Umbilical cord (tissue), 2 donors: ENCODE measurements at places on chromosomes 12 and 14.

GRCh38 chr12:91401190-91401589, 218.6 kb upstream of the DCN start:
- DNase-seq: no peak

GRCh38 chr14:52023518-52023917, 34.2 kb downstream of the RTRAF start:
- DNase-seq: peak; percentile 48

DNA sequence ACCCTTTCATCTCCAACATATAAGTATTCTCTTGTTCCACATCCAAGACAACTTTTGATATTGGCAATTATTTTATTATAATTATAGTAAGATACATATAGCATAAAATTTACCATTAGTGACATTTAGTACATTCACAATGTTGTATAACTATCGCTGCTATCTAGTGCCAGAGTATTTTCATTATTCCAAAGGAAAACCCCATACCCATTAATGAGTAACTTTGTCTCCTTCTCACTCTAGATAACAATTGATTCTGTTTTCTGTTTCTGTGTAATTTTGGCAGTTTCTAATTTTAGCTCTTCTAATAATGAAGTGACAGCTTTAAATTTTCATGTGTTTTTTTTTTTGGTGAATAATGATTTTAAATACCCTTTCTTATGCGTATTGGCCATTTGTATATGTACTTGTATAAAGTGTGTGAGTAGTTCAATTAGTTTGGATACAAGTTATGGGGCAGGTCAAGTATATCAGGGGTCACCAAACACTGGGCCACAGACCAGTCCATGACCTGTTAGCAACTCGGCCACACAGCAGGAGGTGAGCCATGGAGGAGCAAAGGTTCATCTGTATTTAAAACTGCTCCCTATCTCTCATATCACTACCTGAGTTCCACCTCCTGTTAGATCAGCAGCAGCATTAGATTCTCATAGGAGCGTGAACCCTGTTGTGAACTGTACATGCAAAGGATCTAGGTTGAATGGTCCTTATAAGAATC, 97.2 kb upstream of the SYT1 start:
- DNase-seq: no peak

DNA sequence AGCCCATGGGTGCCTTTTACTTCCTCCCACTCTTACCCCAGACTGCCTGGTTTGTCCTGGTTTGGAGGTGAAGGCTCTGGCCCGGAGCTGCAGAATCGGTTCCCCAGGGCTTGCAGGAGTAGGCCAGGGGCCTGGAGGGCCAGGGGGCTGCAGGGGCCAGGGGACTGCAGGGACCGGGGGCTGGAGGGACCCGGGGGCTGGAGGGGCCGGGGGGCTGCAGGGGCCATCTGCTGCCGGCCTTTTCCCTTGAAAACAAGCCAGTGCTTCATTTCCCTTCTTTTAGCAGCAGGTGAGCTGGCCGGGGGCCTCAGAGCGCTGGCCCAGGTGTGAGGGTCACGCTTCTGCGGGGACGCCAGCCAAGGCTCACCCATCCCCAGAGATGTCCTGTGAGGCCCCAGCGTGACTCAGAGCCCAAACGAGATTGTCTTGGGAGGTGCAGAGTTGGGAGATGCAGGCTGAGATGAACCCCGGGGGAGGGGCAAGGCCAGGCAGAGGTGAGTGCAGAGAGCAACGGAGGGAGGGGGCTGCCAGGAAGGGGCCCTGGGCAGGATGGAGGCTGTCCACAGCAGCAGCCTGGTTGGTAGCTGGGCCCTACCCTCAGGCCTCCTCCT, 154.9 kb downstream of the KIF26A start:
- no peak for DNase-seq

GRCh38 chr14:56199982-56200577, 81.9 kb downstream of the PELI2 start:
- DNase-seq: no peak

GRCh38 chr14:55697414-55697861, 117.4 kb downstream of the KTN1 start:
- DNase-seq: no peak

DNA sequence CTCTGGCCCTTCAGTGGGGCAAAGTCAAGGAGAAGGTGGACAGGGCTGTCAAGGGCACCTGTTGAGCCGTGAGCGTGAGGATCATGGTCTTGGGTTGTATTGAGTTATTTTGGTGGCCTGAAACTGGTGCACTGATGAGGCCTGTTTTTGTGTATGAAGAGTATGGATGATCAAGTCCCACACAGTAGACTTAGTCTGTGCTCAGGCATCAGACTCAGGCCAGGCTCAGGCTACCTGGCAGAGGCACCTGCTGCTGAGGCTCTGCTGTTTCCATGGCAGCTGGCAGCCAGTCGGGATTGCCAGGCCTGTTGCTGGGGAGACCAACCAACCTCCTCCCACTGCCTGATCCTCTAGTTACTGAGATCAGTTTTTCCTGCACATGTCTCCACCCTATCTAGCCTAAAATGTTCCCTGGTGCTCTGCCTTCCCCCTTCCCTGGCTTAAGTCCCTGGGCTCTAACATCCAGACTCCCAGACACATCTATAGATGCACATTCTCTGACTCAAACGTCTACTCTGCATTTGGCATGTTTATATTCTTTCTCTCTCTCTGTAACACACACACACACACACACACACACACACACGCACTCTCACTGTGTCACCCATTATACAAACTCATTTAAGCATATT, 5.1 kb downstream of the JPH4 start:
- DNase-seq: peak; percentile 75

- no peak for DNase-seq
These were observed 11.5 kb downstream of the CHGA start for GRCh38 chr14:92934196-92935085.

- DNase-seq: no peak
These were observed 39.4 kb downstream of the ZFHX2 start for GRCh38 chr14:23512156-23512555.

- DNase-seq: no peak
These were observed 55.2 kb downstream of the SLC25A21 start for GRCh38 chr14:37116933-37117849.

DNA sequence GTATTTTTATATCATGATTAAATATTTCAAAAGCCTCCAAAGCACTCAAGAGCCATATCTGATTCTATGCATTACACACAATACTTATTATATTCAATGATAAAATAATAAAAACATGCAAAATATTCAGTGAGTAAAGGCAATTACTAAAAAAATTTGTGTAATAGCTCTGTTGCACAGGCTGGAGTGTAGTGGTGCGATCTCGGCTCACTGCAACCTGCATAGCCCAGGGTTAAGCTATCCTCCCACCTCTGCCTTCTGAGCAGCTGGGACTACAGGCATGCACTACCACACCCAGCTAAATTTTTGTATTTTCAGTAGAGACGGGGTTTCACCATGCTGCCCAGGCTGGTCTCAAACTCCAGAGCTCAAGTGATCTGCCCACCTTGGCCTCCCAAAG, 45.4 kb downstream of the SBNO1 start:
- no peak for DNase-seq

DNA sequence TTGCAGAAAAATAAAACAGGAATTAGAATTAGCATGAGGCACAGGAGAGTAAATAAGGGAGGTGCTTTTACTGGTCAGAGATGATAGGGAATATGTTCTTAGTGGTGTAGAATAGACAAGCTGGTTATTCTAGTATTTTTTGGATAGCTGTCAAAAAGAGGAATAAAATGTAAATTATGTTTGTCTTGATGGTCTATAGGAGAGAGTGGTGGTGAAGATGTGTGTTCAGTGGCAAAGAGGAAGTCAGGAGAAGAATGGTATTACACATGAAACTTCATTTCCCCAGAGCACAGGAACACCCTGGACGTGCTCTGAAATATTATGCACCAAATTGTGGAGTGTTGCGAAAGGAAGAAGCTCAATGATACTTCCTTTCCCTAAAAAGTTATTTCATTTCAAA, 27.8 kb downstream of the MUCL1 start:
- no peak for DNase-seq

GRCh38 chr14:64640839-64641238, 63.4 kb upstream of the PLEKHG3 start:
- no peak for DNase-seq

DNA sequence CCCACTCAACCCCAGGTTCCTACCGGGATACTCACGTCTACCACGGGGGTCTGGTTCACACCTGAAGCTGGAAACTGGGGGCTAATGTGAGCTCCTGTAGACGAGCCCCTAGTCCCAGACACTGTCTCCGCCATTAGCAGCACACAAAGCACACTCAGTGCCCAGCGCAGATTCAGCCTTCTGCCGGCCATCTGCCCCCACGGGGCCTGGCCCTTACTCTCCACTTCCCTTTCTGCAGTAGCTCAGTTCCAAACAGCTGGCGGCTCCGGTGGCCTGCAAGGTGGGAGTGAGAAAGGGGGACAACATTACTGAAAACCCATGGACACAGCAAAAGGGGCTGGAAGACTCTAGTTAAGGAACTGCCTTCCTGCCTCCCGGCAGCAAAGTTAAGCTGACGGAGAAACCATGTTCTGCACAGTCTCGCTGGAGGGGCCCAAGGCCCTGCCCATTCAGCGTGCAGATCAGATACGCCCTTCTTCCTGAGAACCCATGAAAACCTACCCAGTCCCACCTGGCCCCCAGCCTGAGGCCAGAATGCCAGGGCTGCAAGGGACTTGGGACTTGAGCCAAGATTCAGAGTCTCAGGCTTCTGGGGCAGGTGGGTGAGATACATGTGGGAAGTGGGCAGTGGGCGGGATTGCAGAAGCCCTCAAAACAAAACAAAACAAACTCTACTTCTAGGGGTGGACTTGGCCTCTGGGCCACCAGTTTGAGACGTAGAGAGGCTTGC, 2.1 kb downstream of the SLC8B1 start:
- DNase-seq: no peak

DNA sequence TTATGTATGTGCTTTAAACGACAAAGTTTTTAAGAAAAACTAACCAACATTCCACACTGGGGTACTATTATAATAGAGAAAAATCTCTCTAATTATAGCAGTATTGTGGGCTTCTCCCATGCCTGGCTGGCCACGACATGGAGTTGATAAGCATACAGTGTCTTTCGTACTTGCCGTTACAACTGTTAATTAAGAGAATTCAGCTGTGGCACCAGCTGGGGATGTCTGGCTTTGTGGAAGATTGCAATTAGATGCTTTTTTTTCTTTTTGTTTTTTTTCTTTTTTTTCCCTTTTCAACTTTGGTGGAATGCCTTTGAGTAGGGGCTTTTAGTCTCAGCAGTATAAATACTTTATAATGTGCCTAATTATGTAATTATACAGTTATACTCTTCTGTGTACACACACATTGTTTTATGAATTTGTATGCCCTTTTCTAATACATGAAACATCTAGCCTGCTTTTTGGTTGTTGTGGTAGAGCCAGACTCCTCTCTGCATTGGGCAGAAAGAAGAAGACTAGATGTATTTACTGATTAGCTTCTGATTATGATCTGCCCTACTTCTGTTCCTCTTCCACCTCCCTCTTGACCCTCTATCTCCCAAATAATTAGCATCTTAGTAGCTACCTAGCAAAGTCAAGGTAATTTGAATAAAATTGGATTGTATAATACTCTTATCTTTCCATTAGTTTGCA, 76.4 kb downstream of the SUSD6 start:
- DNase-seq: no peak

- no peak for DNase-seq
These were observed 86.0 kb upstream of the HIF1A start for GRCh38 chr14:61609191-61609843.

GRCh38 chr12:121166356-121166755, 33.7 kb downstream of the P2RX7 start:
- DNase-seq: no peak
